ENCODE measurements at places on chromosomes 2 and 18. TPM values are rescaled to one million over a fixed set of nuclear protein-coding genes. Genes with fewer than 3 reads are reported as not detected.
A peak's percentile ranks its signal among the peaks of the same experiment; 100 is the strongest.

GRCh38 chr2:121365061-121365460 is 80.1 kb upstream of the TFCP2L1 start:
- DNase-seq = no peak

GRCh38 chr18:11994703-11995444 is 13.6 kb downstream of the IMPA2 start:
- peak; percentile 98 for DNase-seq

The NEU4 gene
- total RNA-seq = 5.9 TPM

DNA sequence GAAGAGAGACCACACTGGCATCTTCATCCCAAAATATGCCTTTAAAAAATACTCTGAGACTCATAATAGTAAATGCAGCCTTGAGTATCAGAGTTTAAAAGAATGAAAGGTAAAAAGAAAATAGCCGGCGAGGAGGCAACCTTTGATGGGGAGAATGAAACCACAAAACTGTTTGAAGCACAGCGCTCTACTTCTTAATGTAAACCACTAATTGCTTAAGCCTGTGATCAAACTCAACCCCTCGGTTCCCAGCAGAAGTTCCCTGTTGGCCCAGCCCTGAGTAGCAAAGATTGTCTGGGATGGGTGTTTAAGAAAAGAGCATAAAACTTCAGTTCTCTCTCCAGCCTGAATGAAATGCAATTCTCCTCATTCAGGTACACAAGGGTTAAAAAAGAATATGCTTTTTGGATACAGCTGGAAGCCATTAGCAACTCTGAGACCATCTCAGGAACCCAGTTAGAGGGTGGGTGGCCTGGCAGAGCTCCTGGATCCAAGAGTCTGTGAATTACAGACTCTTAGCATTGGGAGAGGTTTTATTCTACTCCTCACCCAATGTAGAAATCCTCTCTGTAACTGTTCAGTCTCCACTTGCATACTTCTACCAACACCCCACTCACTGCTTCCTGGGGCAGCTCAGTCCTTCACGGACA is 44.8 kb downstream of the VIT start:
- no peak for DNase-seq

The GPR17 gene
- not detected for total RNA-seq

DNA sequence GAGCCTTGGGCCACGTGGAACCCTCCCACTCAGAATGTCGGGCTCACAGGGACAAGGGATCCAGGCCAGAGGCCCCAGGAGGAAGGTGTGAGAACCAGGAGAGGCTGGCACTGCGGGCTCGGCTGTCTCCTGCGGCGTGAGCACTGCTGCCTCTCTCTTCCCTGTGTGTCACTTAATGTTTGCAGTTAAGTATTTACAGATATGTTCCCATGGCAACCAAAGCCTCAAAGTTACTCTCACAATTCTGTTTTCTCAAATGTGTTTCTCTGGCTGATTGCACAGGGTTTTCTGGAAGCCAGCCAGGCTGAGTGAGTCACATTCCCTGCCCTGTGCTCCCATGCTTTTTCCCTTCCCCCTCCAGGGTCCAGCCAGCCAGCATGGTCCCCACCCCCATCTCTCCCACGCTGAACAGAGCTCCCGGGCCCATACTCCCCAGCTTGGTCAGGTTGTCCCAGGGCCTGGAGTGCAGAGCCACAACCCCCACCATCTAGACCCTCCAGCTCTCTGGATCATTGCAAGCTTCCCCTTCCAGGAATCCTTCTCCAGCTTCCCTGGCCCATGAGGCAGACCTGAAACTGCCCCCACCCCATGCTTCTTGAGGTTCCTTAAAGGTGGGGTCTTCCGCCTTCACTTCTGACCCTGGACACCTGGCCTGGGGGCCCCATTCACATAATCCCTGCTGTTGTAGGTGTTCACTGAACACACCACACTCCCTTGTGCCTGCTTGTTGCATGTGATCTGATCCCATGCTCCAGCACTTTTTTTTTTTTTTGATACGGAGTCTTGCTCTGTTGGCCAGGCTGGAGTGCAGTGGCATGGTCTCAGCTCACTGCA is 265.9 kb downstream of the CELF4 start:
- DNase-seq = peak; percentile 94

GRCh38 chr18:27956001-27956640 is 220.8 kb downstream of the CDH2 start:
- no peak for DNase-seq

- no peak for DNase-seq
These were observed 81.8 kb downstream of the TNS1 start for GRCh38 chr2:217920879-217921603.

- no peak for DNase-seq
These were observed 64.2 kb downstream of the RPL37A start for GRCh38 chr2:216562696-216563435.

DNA sequence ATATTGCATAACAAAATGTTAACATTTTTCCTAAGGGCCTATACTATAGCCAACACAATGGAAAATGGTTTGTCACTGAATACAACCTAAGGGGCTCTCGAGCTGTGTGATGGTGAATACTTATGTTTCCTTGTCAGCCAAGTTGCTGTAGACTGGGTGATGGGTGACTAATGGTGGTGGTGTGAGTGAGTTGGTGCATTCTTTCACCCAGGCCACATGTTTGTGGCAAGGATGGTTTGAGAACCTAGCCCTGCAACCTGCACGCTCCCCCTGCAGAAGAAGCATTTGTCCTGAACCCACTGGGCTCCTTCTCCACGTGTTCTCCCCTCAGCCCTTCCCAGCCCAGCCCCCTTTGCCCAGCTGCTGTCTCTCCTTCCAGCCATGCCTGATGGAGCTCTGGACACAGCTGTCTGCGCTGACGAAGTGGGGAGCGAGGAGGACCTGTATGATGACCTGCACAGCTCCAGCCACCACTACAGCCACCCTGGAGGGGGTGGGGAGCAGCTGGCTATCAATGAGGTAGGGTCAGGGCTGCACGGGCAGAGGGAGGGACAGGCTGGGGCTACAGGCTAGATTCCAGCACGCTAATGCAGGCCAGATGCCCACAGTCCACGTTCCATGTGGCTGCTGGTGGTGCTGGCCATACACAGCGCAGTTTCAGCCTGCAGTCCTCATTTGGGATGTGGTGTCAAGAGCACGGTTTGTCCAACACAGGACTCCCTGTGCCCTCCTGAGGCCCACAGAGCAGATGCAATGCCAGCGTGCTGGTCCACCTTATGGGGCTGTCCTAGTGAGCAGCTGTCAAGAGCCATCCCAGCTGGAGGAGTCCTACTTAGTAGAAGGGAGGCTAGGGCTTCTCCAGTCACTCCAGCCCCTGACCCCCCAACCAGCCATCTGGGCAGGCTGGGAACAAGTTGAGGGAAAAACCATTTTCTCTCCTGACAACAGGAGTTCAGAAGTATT is 65.4 kb downstream of the FAM168B start:
- DNase-seq = no peak

DNA sequence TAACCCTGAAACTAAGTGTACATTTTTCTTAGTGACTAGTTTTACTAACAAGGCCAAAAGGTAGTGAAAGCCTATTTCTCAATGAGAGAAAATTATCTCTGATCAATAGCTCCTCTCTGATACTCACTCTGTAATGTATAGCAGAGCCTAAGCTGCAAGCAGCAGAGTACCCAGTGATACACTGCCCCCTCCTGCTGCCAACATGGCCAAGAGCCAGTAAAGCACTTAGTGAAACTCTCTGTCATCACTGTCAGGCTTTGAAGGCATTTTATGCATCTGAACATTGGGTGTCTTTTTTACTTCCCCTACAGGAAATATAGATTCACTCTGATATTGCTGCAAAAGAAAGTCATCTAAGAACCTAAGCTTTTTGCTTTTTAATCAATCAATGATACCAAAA is 784.1 kb upstream of the CDH7 start:
- DNase-seq = no peak

The KCNIP3 gene
- 1.0 TPM for total RNA-seq

The DCDC2C gene
- not detected for total RNA-seq

DNA sequence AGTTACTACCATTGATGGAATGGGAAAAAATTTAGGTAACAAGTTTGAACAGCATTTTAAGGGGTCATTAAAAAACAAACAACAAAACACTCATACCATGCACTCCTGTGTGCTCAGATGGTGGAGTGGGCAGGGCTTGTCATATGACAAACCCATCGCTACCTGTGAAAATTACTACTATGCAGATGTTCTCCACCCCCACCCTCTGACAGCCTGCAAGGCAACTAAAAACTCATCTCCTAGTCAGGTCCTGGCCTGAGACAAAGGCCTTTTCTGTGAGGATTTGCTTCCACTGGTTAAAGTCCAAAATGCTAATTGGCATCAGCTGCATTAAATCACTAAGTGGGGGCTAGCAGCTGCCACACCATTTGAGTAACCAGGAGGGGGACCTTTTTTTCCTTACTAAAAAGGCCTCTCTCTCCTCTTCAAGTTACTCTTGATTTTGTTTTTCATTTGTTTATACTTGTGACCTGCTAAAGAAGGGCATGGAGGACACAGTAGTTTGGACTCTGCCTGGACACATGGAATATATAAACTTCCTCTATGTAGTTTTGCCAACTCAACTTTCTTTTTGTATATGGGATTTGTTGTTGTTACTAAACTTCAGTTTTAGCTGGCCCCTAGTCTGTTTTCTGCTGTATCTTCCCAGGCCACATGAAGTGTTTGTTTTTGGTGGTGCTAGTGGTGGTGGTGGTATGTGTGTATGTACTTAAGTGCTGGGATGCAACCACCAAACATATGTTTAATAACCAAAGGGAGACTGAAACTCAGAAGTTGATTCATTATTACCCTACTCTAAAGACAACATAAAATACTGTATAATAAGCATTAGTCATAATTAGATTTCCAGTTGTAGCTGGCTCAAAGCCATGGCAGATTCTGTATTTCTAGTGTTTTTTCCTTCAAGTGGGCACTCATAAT is 121.3 kb downstream of the MAP4K4 start:
- DNase-seq = no peak

All from Caki2 (cell line).